Esophagus mucosa (tissue), 1 donor: ENCODE measurements at places on chromosomes 2 and 18. TPM values are rescaled to one million over a fixed set of nuclear protein-coding genes. Genes with fewer than 3 reads are reported as not detected.

FEV gene
- not detected for total RNA-seq

C2orf80 gene
- total RNA-seq = not detected

LRRC30 gene
- total RNA-seq = not detected

SP110 gene
- total RNA-seq = 9.1 TPM

STAT4 gene
- 0.88 TPM for total RNA-seq

PARD3B gene
- total RNA-seq = 4.3 TPM

TNFAIP6 gene
- 0.20 TPM for total RNA-seq

SCG2 gene
- total RNA-seq = 0.12 TPM
